Left colon (tissue), 2 donors: ENCODE measurements at places on chromosomes 3 and 15. TPM values are rescaled to one million over a fixed set of nuclear protein-coding genes. Genes with fewer than 3 reads are reported as not detected.

Gene C3orf62
- 4.7 TPM for total RNA-seq

Gene CLDN16
- not detected for total RNA-seq

Gene SEMA3B
- 116 TPM for total RNA-seq

Gene RASL12
- 2.0 TPM for total RNA-seq

Gene HACD3
- total RNA-seq = 29.0 TPM

Gene FANCD2OS
- total RNA-seq = not detected

GRCh38 chr3:32865383-32865782, 47.6 kb downstream of the TRIM71 start:
- no peak for DNase-seq

GRCh38 chr3:27721717-27722564, at the start of gene EOMES:
EOMES (minus strand) TSS chr3:27722323; CDS start chr3:27722294, 29 bp downstream.
- DNase-seq = peak; percentile 53

- no peak for DNase-seq
These were observed 742.2 kb upstream of the EPHA6 start for GRCh38 chr3:96072226-96072625.

GRCh38 chr3:44223299-44223698, 18.4 kb upstream of the TOPAZ1 start:
- no peak for DNase-seq

- no peak for DNase-seq
These were observed 246.9 kb upstream of the THRB start for GRCh38 chr3:24741506-24741905.

DNA sequence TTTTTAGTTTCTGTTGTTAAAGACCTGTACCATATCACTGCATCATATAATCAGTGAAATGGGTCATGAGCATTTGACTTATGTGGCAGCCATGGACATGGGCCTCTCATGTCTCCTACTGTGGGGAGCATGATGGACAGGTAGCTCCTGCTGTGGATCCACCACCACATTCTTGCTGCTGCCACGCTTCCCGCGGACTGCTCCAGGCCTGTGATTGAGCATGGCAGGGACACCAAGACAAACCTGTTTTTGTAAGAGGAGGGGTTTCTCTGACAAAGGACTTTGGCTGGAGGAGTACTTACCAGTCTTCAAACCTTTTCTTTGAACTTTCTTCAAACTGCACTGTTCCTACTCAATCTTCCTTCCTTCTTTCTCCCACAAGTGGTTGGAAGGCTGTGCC, 17.9 kb upstream of the P2RY14 start:
- DNase-seq = no peak

GRCh38 chr3:71245971-71246880, 337.3 kb downstream of the FOXP1 start:
- no peak for DNase-seq

GRCh38 chr3:48088056-48088748, 72.0 kb upstream of the MAP4 start:
- no peak for DNase-seq

- no peak for DNase-seq
These were observed 78.8 kb downstream of the ATP2B2 start for GRCh38 chr3:10426346-10427220.
